ENCODE measurements at places on chromosomes 2 and 18.

GRCh38 chr18:12027046-12027445 is 45.7 kb downstream of the IMPA2 start:
- DNase-seq = no peak

GRCh38 chr2:119553687-119554344 is 9.6 kb downstream of the CFAP221 start:
- DNase-seq = no peak

DNA sequence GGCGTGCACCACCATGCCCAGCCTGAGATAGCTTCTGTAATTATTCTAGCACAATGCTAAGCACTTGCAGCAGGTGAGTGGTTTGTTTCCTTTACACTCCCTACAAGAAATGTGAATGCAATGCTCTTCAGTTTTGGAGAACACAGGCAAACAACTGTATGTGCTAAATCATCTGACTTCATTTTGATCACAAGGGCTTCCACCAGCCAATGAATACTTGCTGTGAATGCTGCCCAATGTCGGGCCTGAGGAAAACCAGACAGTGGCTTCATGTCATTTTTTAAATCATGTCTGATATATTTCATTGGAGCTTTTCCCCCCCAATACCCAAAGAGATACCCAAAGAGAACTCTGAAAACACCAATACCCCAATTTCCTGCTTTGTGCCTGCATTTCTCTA is 155.6 kb upstream of the XPO1 start:
- DNase-seq = no peak

DNA sequence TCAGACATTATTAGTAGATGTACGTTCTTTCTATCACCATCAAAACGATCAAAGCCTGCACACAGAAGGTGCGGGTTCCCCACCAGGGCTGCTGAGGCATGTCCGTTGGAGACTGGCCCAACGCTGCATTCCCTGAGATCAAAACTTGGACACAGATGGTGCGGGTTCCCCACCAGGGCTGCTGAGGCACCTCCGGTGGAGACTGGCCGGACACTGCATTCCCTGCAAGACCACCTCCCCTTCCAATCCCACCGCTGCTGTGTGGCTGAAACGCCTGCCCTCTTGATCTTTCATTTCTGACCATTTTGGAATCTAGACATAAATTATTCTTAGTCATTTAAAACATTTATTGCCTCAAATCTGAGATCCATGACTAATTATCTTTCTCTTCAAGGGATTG is 254.2 kb upstream of the SALL3 start:
- no peak for DNase-seq

DNA sequence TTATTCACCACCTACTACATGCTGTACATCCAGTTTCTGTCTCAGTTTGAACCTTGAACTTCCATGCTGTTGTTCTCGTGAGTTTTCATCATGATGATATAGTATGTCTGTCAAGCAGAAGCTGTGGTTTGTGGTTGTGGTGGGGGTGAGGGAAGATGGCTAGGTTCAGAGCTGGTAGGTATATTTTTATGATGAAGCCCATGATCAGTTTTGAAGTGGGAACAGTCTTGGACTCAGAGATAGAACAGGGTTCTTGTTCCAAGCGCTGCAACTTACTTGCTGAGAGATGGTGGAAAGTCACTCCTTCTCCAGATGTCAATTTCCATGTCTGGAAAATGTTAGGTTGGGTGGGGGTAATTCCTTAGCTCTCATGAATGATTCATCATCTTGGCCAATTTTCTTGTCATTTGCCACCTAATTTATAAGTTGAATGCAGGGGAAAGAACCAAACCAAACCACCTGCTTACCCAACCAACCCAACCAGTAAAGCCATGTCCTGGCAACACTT is 21.6 kb downstream of the PMAIP1 start:
- peak; percentile 80 for DNase-seq

GRCh38 chr2:146572598-146572997 is 1272.2 kb upstream of the ACVR2A start:
- no peak for DNase-seq

GRCh38 chr18:59470561-59471121 is 111.6 kb upstream of the LMAN1 start:
- no peak for DNase-seq

- no peak for DNase-seq
Observed at GRCh38 chr18:12891561-12891960, 7.5 kb upstream of the PTPN2 start.

DNA sequence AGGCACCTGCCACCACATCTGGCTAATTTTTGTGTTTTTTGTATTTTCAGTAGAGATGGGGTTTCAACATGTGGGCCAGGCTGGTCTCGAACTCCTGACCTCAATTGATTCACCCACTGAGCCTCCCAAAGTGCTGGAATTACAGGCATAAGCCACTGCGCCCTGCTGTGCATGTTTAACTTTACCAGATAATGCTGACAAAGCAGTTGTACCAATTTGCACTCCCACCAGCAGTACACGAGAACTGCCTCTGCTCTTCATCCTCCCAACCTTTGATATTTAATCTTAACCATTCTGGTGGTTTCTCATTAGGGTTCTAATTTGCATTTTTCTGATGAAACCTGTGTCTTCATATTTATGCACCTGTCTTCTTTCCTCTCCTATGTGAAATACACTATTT is 12.0 kb upstream of the DYM start:
- no peak for DNase-seq

DNA sequence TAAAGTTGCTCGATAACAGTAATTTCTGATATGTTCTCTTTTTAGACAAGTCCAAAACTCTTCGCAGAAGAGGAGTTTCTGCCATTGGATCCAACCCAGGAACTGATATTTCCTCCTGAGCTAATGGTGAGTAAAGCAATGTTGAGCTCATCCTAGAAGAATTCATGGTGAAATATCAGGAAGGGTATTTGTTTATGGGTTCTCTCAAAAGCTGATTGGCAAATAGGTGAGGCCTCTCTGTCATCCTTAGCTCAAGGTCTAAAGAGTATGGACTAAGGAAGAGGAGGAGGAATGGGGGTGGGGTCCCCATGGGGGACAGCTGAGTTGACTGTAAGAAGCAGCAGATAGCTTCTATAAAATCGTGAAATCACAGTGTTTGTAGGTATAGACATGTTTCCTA is 18.2 kb downstream of the AOX1 start:
- DNase-seq = no peak

DNA sequence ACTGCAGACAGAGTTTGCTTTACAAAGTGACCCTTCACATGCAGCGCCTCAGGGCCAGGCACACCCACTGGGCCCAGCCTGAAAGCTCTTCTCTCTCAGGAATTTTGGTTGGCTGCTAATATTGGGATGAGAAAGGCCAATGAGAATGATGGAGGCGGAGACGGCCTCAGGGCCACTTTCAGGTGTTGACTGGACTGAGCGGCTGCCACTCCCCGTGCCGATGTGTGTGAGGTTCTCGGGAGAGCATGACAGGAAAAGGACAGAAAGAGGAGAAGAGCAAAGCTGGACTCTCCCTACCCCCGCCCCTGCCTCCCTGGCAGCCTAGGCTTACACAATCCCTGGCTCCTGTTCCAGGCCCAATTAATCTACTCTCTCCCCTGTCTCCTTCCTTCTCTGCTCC is 155.7 kb downstream of the CELF4 start:
- DNase-seq = no peak

GRCh38 chr2:2318949-2319348 is 12.1 kb downstream of the MYT1L start:
- DNase-seq = no peak

- no peak for DNase-seq
Observed at GRCh38 chr18:44969214-44969795, 288.6 kb downstream of the SETBP1 start.

DNA sequence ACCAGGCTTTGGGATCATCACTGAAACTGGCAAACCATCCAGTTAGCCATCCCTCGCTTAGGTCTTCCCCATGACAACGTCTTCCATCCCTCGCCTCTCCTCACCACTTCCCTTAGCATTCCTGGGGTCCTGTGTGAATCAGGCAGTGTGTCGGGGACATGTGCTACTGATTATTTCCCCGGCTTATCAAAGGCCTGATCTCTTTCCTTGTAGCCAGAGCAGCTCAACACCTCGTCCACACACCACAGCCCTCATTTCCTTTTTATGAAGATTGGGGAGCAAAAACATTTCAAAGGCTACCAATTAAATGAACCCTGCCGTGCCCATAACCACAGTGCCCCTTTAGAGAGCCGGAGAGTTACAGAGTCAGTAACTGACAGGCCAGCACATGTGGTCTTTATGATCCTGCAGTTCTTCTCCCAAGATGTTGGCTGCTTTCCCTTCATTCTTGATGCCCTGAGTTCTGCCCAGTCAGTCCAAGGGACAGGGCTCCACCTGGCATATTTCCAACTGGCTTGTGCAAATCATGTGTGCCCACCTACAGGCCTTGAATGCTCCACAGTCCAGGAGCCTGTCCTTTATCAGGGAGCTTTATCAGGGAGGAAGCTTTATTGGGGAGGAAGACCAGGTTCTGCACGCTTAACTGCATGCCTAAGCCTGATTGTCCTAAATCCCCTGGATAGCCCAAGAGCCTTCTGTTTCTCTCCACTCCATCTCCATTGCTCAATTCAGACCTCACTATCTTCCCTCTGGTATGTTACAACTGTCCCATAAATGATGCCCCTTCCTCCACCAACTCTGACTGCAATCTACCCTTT is 343.1 kb downstream of the CYRIA start:
- no peak for DNase-seq

DNA sequence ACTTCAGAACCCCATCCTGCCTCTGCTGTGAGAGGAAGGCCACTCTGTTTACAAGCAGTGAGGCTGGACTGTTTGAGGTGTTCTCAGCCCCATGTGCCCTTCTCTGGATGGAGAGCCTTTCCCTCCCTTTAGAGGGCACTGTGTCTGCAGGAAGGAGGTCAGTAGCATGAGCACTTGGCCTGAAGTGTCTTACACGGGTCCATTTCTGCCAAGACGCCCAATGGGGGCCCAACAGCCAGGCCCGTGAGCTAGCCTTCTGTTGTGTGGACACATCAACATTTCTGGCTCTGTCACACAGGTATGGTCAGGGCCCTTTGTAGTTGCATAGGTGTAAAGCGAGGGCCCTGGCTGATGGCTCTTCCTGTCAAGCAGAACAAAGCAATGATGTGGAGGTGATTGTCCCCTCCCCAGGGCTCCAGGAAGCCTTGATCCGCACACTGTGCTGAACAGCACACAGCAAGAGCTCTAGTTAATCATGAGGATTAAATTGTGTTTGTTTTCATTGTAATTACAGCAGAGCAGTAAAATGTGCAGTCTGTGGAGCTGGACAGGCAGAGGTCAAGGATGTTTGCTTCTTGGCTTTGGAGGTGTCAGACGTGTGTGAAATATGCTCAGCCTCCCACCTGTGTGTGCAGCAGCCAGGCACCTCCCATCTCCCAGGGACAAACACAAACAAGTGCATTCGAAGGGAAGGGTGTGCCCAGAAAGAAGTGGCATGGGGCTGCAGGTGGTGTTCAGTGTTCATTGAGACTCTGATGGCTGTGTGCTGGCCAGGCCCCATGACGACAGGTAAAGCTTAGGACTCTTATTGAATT is 132.1 kb downstream of the SH3RF3 start:
- peak; percentile 9 for DNase-seq

Measured in activated CD4-positive, alpha-beta T cell treated with anti-CD3 and anti-CD28 coated beads, Interleukin-2, Interleukin-6, amounts not matched to agents 100 ng/mL and 50 ng/mL, durations not matched to agents 16 hours and 8 hours (primary cell).